ENCODE measurements at places on chromosomes 2 and 18.

GRCh38 chr2:160694221-160694620, 200.6 kb upstream of the RBMS1 start:
- DNase-seq, result no peak

DNA sequence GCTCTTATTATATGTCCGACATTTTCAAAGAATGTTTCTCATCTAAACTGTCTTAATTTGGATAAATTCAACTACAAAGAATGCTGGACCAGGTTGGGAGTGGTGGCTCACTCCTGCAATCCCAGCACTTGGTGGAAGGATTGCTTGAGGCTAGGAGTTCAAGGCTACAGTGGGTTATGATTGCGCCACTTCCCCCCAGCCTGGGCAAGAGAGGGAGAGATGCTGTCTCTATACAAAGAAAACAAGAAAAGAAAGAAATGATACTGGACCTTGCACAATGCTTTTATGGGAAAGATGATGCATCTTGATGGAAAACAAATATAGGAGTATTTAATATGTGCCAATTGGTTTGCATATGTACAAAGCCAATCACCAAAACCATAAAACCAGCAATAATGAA, 296.7 kb downstream of the LPIN1 start:
- no peak for DNase-seq

GRCh38 chr2:227325839-227326195, 766 bp downstream of the MFF start:
- peak; percentile 62 for DNase-seq

GRCh38 chr2:23359631-23360567, 25.1 kb upstream of the KLHL29 start:
- no peak for DNase-seq

- no peak for DNase-seq
Measured at GRCh38 chr18:50911006-50911405, 32.1 kb downstream of the ME2 start.

DNA sequence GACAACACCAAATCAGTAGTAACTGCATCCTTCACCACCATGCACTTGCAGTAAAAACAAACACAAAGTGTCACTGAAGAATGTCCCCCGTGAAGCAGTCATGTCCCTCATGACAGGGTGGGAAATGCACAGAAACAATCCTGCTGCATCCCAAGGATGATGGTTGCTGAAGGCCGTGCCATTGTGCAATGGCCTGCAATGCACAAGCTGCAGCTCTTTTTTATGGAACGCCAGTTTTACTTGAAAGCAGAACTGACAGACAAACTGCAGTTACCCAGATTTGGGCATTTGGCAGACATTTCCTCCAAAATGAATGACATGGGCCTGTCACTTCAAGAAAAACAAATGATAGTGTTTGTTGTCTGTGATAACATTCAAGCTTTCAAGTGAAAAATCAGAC, 2.4 kb upstream of the CHST10 start:
- no peak for DNase-seq

DNA sequence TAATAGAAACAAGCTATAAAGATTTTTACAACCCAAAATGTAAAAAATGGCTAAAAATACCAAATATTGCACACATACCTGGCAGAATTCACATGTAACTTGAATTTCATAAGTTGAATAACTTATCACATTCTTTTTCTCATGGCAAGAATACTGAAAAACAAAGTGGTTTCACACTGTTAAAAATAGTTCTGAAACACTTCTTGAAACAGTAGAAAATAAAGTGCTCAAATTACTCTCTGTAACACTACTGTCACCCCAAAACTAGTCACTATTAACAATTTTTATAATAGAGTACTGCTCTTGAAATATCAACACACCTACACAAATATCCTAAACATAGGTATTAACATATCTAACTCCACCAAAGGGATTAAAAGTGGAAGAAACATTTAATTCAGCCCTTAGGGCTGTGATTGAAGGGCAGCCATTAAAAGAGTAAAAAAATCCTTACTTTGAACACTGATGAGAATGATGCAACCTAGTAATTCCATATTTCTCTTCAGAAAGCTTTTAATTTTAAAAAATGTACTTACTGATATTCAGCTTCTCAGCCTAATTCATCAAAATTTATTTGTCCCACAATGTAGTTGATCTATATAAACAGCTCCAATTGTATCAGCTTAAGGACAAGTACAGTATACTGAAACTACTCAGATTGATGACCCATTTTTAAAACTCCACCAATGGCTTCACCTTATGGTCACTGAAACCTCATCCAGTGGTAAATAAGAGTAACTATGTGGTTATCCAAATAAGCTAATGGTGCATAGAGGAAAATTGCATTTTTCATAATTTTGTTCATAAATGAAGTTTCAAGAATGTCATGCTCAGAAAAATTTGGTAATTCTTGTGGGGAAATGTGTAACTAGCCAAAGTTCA, 31.4 kb downstream of the ATF2 start:
- DNase-seq, result no peak

DNA sequence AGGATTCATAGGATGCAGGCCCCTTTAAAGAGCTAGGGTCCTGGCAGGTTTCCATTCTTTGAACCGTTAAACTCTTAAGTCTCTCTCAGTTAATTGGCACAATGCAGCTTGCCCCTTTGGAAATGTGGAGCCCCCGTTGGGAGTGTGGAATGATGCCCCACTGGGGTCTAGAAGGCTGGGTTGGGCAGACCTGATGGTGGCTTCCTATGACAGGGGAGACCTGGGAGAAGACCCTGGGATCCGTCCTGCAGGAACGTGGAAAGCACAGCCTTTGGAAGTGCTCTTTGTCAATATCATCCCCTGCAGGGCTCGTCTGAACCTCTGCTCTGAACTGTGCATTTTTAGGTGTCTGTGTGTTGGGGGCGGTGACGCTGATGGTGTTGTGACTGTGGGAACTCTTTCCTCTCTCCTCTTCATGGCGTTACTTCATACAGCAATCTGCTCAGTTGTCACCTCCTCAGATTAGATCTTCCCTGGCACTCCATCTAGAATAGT, 190.6 kb downstream of the MYCN start:
- no peak for DNase-seq

DNA sequence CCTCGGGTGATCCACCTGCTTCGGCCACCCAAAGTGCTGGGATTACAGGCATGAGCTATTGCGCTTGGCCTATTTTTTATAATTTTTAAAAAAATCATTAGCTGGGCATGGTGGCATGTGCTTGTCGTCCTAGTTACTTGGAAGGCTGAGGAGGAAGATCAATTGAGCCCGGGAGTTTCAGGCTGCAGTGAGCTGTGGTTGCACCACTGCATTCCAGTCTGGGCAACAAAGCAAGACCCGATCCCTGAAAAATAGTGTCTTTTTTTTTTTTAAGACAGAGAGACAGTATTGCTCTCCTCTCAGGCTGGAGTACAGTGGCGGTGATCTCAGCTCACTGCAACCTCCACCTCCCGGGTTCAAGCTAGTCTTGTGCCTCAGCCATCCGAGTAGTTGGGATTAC, 4.8 kb downstream of the SSB start:
- no peak for DNase-seq

- no peak for DNase-seq
Measured at GRCh38 chr2:28638102-28638501, 113.5 kb upstream of the PPP1CB start.

GRCh38 chr2:104854498-104855220, 744 bp downstream of the POU3F3 start:
- no peak for DNase-seq

DNA sequence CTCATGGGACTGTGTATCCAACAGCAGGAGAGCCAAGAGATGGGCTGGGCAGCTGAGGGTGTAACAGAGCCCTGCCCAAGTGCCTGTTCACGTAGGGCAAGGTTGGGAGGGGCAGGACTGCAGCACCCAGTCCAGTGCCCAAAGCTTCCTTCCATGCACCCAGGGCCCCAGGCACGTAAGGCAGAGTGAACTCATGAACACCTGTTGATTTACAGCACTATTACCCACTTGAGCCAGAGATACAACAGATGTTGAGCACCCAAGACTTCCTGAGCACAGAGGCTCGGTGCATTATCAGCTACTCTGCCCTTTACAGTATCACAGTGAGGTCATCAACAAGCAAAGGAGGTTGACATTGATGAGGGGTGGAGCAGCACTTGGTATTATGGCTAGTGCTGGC, 50.2 kb upstream of the FHL2 start:
- DNase-seq, result no peak

- peak; percentile 76 for DNase-seq
Measured at GRCh38 chr2:67600946-67601345, 203.8 kb downstream of the ETAA1 start.

- DNase-seq, result peak; percentile 93
Measured at GRCh38 chr2:191050640-191050987, 36.6 kb upstream of the STAT1 start.

GRCh38 chr2:110104025-110104771, 11.4 kb downstream of the MALL start:
- DNase-seq, result no peak

DNA sequence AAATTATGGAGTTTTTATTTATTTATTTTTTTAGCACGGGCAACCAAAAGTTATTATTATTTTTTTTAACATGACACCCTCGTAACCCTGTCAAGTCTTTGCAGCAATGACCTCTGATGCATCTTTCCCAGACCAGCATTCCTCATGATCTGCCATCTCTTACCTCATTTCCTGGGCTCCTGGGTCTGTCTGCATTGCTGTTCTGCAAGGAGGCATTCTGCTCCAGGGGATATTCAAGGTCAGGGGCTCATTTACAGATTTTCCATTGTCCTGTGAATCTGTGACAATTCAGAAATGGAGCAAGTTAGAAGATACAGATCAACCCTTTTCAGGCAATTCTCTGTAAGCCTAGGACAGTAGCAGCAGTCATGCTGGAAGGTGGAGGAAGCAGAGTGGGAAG, 43.0 kb downstream of the NGEF start:
- DNase-seq, result peak; percentile 22

- DNase-seq, result no peak
Measured at GRCh38 chr2:167504695-167505094, 616.4 kb downstream of the XIRP2 start.

- DNase-seq, result no peak
Measured at GRCh38 chr18:56598422-56598821, 40.0 kb downstream of the TXNL1 start.

DNA sequence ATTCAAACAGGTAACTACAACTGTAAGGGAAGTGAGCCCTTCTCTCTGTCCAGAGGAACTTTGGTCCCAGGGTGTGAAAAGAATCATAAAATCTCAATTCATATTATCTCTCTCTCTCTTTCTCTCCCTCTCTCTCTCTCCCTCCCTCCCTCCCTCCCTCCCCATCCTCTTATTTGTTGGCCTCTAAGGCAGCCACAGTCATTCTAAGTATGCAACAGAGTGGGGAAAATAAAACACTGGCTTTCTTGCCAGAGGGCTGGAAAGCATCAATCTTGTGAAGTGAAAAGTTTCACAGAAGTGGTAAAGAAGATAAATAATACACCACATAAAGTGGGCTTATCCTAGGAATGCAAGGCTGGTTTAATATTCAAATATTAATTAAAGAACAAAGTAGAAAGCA, 95.6 kb upstream of the KCNH7 start:
- no peak for DNase-seq

- DNase-seq, result no peak
Measured at GRCh38 chr2:186379052-186379451, 107.0 kb upstream of the ZC3H15 start.

GRCh38 chr18:69265656-69266055, 135.0 kb upstream of the DOK6 start:
- DNase-seq, result no peak

DNA sequence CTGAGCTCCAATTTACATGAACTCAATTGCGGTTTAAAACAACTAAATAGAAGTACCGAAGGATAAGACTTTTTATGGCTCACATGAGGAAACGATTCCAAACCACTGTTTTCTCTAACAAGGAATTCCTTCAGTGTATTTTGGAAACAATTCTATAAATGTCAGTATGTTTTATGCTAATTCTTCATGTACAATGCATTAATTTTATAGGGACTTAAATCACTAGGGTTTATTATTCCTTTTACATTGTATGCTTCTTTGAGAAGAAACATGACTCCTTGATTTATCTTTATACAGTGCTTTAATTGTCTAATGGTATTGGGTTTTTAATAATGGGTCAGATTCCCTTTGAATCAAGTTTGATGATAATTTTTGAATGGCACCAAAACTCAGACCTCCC, 566.8 kb downstream of the EPHA4 start:
- no peak for DNase-seq

DNA sequence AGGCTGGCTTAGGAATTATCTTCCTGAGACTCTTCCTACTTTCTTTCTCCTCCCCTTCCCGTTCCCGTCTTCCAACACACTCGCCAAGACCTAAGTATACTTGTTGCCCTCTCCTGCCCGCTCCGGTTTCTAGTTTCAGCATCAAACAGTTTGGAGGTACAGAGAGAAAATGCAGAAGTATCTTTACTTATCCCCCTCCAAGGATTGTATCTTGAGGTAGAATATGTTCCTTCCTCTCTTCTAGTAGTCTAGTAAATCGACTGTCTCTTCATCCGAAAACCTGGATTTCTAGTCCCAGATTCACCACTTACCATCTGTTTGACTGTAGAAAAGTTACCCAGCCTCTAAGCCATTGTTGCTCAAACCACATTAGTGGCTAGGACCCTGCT, 755 bp downstream of the EIF4E2 start:
- no peak for DNase-seq

GRCh38 chr18:49094136-49094535, 143.4 kb upstream of the SMAD7 start:
- no peak for DNase-seq

DNA sequence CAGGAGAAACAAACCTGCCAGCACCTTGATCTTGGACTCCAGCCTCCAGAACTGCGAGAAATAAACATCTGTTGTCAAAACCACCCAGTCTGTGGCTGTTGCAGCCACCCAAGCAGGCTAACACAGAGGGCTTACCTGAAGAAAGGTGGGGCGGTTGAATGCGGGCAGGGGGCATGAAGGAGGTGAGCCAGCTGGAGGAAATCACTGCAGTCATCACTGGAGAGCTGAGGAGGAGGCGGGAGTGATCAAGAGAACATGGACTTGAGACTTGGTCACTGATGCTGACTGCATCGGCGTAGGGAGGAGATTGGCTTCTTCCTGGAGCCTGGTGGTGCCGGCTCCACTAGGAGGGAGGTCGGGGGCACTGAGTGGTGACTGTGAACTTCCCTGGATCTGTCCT, 14.6 kb upstream of the ARMC9 start:
- no peak for DNase-seq

DNA sequence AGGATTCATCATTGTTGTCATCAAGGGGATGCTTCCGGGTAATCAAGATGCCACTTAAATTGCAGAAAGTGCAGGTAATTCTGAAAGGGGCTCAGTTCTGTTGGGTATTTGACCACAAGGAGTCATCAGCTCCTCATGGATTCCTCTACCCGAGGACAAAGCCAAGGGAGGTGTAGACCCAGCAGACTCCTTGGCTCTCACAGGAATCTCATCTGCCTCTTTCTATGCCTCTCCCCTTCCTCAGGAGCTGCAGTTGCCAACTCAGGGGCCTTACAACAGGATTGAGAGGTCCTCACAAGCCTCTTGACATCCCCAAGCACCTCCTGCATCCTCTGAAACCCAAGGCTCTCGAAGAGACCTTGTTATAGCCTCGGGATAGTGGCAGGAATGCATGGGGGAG, 44.0 kb downstream of the ITGB6 start:
- peak; percentile 15 for DNase-seq

- no peak for DNase-seq
Measured at GRCh38 chr18:6273423-6273822, 141.3 kb downstream of the L3MBTL4 start.
